ENCODE measurements at places on chromosomes 7 and 10.

- no peak for DNase-seq
Observed at GRCh38 chr10:114911052-114911711, 26.8 kb upstream of the TRUB1 start.

DNA sequence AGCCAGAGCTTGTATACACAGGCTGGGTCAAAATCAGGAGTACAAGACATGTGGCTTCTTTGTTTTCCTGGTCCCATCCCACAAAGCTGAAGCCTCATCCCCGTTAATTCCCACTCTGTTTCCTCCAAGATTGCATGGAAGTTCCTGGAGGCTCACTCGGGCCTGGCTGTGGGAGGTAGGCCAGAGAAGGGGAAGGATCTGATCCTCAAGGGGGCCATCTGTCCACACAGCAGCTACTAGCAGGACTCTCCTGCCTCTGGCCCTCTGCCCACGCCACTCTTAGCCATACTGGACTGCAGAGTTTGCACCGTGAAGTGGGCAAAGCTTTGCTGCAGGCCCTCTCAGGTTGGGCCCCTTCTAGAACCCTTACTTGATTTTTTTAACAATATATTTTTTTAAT is 160.6 kb downstream of the FGFR2 start:
- DNase-seq, result no peak

DNA sequence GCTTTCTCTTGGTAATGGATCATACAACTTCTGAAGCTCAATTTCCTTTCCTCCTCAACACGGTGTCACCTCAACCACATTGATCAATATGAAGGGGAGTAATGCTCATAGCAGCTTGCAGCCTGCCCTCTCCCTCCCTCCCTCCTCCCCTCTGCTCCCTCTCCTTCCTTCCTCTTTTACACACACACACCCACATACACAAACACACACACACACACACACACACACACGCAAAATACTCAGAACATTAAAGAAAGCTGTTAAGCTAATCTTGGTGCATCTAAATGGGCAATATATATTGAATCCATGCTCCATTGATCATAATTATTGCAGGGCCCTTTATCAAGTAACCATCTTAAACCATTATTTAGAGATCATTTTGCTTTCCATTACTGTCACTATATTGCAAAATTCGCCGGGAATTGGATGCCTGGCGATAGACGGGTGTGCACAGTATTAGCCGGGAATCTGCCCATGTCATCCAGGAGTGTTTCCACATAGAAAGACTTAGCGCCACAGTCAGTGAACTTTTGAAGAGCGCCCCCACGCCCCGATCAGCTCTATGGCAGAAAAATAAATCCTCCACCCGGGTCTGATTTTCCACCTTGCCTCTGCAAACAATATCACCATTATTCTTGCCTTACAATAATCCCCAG is 122.0 kb downstream of the PRLHR start:
- no peak for DNase-seq

- peak; percentile 59 for DNase-seq
Observed at GRCh38 chr7:27677912-27678612, 15.4 kb upstream of the HIBADH start.

DNA sequence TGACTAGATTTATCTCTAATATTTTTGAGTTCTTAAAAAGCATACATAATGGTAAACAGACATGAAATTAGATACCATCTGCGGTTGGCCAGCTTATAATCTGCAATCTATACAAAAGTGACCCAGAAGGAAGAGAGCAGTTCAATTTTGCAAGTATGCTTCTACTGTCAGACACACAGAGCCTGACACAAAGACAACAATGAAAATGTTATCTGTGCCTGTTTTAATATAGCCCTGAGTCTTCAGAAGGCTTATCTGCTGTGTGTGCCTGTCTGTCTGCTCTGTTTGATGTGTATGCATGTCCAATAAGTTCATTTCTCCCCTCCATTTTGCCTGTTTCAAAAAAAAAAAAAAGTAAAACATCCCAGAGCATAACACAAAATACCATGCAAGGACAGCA is 73.3 kb upstream of the FHIP2A start:
- no peak for DNase-seq

GRCh38 chr10:97580421-97581367 is 3.5 kb upstream of the HOGA1 start:
- no peak for DNase-seq

- DNase-seq, result no peak
Observed at GRCh38 chr7:81768951-81769778, 682 bp downstream of the HGF start.

GRCh38 chr10:63935705-63936104 is 414.5 kb downstream of the REEP3 start:
- no peak for DNase-seq

DNA sequence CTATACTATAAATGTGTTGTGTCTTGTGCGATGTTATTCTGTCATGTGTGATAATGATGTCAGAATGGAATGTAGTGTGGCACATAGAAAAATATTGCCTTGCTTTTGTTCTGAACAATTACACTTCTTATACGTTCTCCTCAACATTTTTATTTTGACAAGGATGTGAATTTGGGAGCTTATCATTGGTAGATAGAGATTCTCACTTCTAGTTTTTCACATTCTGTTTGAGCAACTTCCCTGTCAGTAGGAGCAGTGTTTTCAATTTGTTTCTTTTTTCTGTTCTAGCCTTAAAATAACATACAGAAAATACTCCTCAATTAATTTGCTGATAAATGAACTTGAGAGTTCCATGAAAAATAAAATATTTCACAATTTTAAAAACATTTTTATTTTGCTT is 17.6 kb downstream of the SUN3 start:
- DNase-seq, result no peak

DNA sequence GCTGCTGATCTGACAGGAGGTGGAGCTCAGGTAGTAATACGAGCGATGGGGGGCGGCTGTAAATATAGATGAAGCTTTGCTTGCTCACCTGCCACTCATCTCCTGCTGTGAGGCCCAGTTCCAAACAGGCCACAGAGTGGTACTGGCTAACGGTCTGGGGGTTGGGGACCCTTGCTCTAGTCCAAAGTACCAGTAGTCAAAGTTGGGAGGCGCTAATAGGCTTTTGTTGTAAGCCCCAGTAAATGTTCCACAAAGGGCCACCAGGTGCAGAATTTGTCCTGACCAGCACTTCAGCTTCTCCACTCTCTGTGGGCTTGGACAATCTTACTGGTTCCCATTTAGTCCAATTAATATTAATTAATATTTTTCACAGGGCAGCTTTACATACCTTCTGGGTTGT is 206.6 kb downstream of the ACTR3B start:
- DNase-seq, result no peak

DNA sequence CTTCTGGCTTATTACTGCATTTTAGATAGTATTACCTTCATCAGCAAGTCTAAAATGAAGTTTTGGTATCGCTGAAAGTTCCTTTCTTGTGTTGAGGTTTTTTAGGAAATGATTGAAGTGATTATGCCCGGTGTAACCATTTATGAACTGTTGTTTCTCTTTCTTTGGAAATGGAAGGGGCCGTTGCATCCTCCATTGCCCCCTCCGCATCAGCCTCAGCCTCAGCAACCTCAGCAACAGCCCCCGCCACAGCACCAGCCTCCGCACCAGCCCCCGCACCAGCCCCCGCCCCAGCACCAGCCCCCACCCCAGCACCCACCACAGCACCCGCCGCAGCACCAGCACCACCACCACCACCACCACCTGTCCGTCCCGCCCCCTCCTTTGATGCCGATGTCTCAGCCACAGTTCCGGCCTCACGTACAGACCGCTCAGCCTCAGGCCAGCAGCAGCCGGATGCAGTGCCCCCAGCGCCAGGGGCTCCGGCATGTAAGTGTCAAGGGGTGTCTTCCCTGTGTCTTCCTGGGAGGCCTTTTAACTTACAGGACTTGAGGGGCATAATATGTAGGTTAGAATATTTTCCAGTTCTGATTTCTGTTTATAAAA is 72.6 kb downstream of the SHH start:
- DNase-seq, result no peak

- DNase-seq, result peak; percentile 25
Observed at GRCh38 chr7:64888561-64888900, 14.5 kb upstream of the ZNF273 start.
